ENCODE measurements at places on chromosomes 6 and 20.
A peak's percentile ranks its signal among the peaks of the same experiment; 100 is the strongest.

DNA sequence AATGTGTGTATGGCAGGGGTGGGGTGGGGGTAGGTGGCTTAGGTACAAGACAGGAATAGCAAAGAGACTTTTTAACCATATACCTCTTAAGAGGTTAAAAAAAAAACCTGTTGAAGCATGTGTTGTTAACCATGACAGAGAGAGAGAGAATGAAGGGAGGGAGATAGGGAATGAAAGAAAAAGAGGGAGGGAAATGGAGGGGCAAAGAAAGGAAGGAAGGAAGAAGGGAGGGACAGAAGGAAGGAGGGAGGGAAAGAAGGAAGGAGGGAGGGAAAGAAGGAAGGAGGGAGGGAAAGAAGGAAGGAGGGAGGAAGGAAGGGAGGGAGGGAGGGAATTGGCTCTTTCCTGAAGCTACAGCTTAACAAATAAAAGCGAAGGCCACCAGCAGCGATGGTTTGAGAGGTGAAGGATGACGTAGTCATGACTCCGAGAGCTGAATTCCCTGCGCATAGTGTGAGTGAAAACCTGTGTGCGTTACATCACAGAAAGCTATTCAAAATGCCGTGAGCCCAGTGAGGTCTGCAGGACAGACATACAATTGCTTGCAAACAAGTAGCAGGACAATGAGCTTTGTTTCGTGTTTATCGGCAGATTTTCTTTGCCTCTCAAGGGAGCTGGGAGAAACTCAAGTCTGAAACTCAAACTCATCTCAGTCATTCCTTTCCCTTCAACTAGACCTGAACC is 88.6 kb upstream of the NEDD9 start:
- DNase-seq = no peak

DNA sequence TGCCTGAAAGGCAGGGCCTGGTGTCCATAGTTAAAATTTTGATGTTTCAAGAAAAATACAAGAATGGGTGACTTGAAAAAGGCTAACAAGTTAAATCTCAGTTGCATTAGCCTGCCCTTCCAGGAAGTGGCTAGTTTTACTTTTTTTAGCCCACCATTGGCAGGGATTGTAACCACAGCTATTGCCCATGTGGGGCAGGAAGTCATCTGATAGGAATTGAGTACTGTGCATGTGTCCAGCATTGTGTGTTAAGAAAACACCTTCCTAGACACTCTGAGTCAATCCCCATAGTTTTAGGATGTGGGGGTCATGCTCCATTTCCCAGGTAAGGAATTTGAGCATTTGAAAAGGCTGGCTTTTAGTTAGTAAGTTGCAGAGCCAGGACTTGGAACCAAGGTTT is 26.9 kb downstream of the LYRM2 start:
- DNase-seq = no peak

DNA sequence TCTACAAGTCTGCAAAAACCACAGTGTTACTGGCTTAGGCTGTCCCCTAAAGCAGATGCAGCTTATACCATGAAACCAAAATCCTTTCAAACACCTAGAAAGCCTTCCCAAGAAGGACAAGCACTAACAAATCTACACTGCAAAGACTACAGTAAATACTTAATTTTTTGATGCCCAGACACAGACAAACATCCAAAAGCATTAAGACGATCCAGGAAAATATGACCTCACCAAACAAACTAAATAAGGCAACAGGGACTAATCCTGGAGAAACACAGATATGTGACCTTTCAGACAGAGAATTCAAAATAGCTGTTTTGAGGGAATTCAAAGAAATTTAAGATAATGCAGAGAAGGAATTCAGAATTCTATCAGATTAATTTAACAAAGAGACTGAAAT is 423.5 kb downstream of the COL12A1 start:
- no peak for DNase-seq

- no peak for DNase-seq
Observed at GRCh38 chr20:24817351-24817750, 131.7 kb upstream of the CST7 start.

- DNase-seq = peak; percentile 50
Observed at GRCh38 chr6:162119341-162119740, 608.2 kb downstream of the PRKN start.

GRCh38 chr6:55469951-55470366 is 109.0 kb downstream of the HMGCLL1 start:
- DNase-seq = peak; percentile 27

DNA sequence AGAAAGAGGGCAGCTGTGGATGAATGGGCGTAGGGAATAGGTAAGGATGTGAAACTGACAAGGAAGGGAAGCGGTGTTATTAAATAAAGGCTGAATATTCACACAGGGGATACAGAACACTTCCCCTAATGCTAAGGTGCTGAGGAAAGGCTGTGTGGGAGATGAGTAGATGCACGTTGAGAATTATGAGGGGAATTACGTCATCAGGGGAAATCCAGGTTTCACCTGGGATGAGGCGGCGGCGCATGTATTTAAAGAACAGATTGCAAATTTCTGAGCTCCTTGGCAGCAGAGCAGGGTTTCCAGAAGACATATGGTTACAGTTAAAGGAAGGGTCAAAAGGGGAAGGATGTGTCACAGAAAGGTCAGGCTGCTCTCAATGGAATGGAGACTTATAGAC is 28.7 kb upstream of the EDN1 start:
- no peak for DNase-seq

DNA sequence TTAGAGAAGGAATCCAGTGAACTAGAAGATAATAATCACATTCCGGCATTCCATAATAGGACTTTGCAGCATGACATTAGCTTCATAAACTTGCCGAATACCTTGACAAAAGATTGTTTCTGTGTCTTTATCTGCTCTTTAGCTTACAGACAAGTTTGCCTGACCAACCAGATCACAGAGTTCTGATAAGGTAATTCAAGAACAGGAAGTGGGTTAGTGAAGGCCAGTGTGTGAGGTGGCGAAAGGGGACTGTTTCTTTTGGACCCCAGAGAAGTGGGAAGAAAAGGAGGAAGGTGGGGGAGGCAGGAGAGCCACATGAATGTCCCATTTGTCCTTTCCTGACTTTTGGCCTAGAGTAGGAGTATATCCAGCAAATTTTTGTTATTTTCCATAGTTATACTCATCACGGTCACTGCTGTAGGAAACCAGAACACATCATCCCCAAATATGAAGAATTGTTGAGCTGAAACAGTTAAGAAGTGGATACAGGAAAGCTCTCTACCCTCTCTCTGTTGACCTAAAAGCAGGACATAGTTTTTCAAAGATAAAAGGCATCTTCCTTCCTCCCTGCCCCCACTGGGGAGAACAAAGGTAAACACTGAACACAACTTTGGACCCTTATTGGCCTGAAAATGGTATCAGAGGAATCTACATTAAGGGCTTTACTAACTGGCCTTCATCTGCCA is 72.4 kb upstream of the TNFAIP3 start:
- DNase-seq = no peak

- no peak for DNase-seq
Observed at GRCh38 chr6:23419046-23419445, 707.0 kb upstream of the NRSN1 start.

GRCh38 chr6:81761197-81761596 is 8.7 kb upstream of the TENT5A start:
- no peak for DNase-seq

- no peak for DNase-seq
Observed at GRCh38 chr6:45576648-45577624, 199.2 kb upstream of the SUPT3H start.

DNA sequence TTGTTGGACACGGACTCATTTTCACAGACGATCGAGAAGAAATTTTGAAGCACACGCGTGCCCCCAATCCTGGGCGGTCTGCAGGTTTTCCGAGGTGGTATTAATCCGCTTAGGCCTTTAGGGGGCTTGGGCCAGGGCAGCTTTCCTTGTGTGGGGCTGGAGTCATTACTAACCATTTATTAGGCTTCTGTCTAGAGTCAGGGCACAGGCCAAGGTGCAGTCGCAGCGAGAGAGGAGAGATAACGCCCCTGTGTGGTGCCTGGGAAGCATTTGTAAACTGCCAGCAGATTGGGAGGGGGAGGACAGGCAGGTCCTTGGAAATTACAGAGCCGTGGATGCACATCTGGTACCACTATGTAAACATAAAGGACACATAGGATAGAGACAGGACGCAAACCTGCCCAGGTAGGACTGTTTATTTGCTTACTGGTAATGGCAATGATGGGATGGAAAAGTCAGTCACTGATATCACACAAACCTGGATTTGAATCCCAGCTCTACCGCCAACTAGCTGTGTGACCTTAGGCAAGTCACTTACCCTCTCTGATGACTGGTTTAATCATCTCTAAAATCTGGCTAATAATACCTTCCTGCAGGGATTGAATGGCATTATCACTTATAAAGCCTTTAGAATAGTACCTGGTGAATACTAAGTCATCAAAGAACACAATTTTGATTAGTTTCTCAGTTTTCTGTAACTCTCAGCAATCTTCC is 76.4 kb downstream of the TMEM242 start:
- no peak for DNase-seq

GRCh38 chr6:53829698-53830221 is 35.0 kb downstream of the LRRC1 start:
- DNase-seq = no peak

DNA sequence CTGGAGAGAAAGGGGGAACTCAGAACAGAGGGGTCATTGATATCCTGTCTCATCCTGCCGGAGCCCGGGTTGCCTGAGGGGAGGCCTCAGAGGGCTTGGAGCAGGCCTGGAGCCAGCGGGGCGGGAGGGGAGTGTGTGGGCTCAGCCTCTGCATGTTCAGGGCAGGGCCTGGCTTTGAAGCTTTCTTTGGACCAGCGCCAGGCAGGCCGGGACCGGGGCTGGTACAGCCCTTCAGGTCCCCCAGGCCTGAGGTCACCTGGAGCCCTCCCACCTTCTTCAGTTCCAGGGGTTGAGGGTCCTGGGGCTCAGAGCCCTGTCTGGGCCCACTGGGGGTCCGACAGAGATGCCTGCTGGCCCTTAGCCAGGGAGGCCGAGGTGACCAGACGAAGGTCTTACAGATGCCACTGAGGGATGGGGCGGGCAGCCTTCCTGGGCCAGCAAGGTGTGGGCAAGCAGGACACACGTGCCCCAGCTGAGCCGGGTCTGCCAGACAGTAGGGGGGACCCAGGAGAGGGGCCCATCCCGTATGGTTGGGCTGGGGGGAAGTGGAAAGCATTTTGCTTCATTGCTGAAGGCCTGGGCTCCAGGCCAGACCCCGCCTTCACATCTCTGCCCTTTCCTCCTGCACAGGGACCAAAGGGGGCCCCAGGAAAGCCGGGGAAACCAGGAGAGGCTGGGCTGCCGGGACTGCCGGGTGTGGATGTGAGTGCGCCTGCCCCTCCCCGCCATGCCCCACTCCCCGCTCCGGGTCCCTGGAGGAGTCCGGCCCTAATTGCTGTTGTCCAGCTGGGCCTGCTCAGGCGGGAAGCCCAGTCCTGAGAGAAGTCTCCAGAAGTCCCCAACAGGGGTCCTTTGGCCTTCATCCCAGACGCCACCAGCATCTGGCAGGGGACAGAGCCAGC is 2.0 kb downstream of the COL9A3 start:
- DNase-seq = peak; percentile 87

- peak; percentile 75 for DNase-seq
Observed at GRCh38 chr6:151763938-151764680, 43.4 kb upstream of the ESR1 start.

DNA sequence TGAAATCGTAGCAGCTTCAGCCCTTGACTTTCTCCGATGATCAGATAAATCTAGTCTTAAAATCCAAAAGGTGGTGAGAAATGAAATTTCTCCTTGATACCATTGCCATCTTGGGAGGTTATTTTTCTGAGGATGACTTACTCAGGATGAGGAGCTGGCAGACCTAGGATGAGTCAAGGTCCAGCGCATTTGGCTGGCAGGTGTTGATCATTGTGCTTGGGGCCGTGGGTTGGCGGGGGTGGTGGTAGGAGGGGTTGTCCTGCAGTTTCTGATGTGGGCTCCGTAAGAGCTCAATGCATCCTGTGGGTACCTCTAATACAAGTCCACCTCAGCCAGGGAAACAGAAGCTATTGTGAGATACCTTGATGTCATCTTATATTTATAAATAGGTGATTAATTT is 148.3 kb upstream of the SCGN start:
- DNase-seq = no peak

DNA sequence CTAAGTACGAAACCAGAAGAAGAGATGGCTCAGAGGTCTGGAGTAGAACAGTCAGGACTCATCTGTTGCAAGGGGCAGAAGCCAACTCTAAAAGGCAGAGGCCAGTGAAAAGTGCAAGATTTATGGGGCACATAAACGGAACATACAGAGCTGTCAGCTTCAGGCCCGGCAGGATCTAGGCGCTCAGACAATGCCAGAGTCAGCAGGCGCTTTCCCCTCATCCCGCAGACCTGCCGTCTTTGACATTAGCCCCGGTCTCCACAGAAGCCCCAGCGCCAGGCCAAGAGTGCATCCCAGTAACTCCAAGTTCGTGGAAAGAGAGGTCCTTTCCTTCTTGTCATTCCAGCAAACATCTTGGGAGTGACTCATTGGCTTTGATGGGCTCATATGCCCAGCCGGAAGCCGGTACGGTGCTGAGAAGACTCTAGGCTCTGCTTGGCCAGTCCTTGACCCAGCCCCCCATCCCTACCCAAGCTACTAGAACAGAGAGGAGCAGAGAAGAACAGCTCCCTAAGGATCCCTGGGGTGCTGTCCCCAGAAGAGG is 260.9 kb downstream of the TAF4 start:
- no peak for DNase-seq

- no peak for DNase-seq
Observed at GRCh38 chr20:52572687-52573086, 381.1 kb upstream of the ZFP64 start.

- no peak for DNase-seq
Observed at GRCh38 chr20:40610730-40611129, 78.3 kb downstream of the MAFB start.

GRCh38 chr6:71012866-71013469 is 56.1 kb upstream of the B3GAT2 start:
- DNase-seq = no peak

- DNase-seq = peak; percentile 78
Observed at GRCh38 chr6:15491255-15491985, 171.4 kb downstream of the DTNBP1 start.

DNA sequence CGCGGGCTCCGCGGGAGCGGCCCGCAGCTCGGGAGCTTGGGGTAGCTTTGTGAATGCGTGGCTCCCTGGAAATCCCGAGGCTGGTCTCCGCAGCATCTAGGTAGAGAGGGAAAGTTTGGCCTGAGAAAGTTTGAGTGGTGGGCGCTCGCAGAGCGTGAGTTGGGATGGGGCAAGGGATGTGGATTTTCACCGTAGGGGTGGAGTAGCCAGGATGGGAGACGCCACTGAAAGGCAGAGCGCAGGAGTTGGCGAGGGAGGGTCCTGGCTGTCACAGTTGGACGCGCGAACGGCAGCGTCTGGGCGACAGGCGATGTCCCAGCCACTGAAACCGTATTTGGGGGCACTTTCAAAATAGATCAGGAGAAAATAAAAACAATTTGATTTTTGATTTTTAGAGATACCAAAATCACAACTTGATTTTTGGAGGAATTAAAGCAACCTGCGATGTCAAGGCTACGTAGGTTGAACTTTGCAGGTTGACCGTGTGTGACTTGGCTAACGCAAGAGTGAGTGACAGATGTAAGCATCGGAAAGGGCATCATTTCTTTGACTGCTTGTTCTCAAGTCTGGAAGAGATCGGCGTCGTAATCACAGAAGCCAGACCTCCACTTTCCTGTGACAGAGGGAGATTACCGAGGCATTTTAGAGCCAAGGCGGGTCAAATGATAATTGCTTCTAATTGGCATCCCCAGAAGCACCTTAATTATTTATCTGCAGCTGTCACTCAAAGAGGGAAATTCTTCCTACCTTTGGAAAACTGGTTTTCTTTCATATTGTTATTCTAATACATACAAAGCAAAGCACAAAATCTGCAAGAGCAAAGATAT is 646 bp downstream of the HEY2 start:
- DNase-seq = no peak

GRCh38 chr20:8330319-8330784 is 198.3 kb downstream of the PLCB1 start:
- no peak for DNase-seq
